ENCODE measurements at places on chromosomes 4 and X.

DNA sequence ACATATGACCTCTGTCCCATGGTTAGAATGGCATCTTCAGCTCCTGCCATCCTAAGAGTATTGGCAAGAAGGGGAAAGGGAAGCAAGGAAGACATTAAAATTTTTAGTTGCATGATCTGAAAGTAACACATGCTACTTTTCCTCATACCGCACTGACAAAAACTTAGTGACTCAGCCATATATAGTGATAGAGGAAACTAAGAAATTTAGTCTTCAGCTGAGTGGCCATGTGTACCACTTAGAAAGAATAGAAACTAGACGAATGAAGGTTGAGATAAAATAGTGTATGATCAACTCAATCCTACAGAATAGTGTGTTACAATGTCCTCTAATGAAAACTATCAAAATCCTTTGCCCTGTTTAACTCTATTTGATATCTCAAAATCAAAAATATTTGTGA, 164.1 kb downstream of the PPP3CA start:
- no peak for DNase-seq

- no peak for DNase-seq
Measured at GRCh38 chr4:147704846-147705245, 20.9 kb upstream of the PRMT9 start.

DNA sequence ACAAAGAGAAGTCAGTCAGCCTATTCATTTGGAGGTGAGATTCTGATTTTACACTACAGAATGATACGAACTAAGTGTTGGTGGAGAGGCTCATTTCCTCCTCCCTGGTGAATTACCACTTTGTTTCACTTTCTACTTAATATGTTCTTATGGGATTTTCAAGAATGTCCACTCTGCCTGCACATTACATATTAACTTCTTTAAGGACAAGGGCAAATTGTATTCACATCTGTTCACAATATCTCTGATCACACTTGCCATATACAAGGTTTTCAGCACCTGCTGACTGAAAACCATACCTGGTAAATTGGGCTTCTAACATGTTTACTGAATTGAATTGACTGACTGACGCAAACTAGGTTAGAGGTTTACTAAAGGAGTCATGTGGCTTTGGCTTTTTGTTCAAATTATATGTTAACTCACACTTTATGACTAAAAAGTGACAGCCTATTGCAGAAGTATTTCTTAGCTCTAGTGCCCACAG, 188.4 kb upstream of the MBNL3 start:
- DNase-seq: peak; percentile 49

- DNase-seq: no peak
Measured at GRCh38 chr4:176874721-176875445, 82.2 kb upstream of the VEGFC start.

GRCh38 chr4:820230-821172, 5.4 kb downstream of the CPLX1 start:
- DNase-seq: no peak

DNA sequence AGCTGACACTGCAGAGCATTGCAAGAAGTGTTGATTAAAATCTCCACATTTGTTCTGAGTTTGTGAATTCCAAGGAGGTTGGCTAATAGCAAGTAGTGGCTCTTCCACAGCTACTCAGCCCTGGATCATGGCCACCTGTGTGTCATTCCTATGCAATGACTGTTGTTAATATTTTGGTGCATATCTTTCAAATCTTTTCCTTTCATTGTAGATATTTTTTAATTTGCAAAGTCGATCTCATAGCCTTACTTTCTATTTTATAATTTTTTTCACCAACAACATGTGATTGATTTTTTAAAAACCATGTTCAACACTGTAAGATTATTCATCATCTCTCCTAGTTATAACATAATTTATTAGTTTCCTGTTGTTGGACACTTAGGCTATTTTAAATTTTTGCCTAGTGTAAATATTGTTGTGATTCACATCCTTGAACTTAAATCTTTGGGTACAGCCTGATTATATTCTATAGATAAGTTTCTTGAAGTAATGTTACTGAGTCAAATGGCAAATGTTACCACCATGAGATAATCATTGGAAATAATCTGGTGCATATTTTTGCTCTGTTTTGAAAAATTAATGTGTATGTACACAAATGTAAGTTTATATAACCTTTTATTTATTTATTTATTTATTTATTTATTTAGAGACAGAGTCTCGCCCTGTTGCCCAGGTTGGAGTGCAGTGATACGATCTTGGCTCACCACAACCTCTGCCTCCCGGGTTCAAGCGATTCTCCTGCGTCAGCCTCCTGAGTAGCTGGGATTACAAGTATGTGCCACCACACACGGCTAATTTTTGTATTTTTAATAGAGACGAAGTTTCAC, 17.1 kb upstream of the ARHGAP10 start:
- no peak for DNase-seq

DNA sequence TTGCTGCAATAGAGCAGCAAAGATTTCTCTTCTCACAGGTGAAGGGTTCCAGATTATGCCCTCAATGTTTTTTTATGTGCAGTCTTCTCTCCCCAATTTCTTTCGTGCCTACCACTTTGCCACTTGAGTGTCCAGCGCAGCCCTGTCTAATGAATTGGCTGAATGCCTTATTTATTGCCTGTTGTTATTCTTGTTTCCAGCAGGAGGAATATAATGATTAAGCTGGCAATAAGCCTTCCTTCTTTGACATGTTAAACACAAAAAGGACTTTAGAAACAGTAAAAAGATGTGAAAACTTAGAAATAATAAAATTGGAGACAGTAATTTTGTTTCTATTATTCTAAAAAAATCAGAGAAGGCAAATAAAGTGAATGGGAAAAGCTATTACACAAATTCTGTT, 34.6 kb upstream of the FRAS1 start:
- no peak for DNase-seq

- no peak for DNase-seq
Measured at GRCh38 chrX:97797076-97797475, 913.4 kb downstream of the RPA4 start.

DNA sequence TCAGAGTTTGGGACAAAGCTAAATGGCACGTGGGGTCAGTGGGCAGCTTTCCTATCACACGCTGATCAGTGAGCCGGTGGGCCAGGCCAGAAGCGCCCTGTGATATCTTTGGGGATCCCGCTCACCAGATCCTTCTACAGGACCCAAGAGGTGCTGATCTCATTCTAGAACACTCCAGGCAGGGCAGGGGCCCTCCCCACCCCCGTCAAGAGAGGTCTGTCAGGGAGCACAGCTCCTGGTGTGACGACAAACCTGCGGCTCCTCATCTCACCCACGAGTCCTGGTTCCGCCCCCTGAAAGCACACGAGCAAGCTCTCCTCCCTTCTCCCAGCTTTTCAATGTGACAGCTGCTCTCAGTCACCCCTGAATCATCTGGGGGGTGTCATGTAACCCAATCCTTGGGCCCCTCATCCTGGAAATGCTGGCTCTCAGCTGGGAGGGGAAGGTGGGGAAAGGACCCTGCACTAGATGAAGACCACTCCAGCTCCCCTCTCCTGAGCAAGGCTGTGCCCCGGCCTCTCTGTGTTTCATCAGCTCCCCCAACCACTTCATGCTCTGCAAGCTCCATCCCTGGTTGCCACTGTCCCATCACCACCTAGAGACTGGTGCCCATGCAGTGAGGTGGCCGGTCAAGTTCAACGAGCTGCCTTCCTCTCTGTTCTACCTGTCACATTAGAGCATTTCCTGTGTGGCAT, 4.6 kb downstream of the HCFC1 start:
- DNase-seq: no peak

- no peak for DNase-seq
Measured at GRCh38 chr4:89398146-89398545, 90.5 kb upstream of the GPRIN3 start.

GRCh38 chr4:15682242-15683142, 865 bp downstream of the FAM200B start:
- DNase-seq: peak; percentile 0

GRCh38 chr4:17773135-17773698, 8.2 kb downstream of the FAM184B start:
- DNase-seq: no peak

DNA sequence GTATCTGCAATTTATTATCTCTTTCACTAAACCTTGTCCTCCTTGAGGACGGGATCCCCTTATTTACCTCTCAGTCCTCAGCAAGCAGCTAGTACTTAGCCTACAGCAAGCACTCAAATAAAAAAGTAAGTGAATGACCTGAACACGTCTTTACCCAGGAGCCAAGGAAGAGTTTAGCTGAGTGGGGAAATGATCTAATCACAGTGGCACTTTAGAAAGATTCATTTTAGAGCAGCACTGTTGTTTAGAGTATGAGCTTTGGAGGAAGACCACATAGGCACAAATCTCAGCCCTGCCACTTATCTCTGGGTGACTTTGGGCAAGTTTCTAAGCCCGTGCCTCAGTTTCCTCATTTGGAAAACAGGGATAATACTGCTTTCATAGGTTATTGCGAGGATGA, 2.7 kb downstream of the FAM120C start:
- DNase-seq: no peak

DNA sequence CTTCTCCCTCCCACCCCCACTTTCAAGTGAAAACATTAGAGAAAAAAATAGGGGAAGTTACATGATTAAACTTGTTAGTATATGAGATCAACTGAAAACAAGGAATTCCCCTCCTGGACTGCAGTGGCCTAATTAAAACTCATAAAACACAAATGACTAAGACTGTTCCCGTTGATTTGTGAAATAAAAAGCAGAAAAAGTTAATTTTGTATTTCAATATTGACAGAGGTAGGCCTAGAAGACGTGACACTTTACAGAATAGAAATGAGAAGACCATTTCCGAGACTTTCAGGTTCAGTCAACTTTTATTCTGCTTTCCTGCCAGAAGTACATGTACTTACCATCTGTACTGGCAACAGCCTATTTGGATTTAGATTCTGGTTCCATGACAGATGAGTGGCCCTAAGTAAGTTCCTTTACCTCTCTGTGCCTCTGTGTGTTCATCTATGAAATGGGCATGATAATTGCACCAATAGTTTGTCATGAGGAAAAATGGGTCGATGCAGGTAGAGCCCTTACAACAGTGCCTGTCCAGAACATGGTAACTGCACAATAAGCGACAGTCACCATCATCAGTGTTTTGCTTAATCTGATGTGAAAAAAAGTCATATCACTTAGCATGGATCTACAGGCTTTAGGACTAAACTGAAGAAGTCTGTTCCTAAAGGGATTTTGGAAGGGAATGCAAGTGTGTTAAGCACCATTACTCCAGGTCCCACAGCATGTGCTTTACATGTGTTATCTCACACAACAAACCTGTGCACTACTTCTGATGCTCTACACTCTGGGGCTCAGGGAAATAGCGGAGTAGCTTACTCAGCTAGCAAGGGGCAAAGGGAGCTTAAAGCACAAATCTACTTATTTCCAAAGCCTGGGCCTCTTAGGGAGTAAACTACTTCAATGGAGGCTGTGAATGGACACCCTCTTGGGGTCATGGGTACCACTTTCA, 562.3 kb upstream of the DIPK2B start:
- DNase-seq: peak; percentile 67

DNA sequence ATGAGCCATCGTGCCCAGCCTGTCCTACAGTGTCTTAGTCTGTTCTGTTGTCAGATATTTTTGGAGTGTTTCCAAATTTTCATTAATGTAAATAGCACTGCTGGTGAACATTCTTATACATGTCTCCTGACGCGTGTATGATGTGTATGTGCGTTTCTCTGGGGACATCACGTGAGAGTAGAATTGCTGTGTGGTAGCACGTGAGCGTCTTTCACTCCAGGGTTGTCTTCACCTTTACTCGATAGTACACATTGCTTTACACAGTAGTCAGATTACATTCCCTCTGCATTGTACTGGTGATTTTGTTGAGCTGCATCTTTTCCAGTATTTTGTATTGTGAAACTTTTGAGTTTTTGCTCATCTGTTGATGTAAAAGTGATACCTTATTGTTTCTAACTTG, 60.0 kb downstream of the ARHGAP10 start:
- DNase-seq: no peak

DNA sequence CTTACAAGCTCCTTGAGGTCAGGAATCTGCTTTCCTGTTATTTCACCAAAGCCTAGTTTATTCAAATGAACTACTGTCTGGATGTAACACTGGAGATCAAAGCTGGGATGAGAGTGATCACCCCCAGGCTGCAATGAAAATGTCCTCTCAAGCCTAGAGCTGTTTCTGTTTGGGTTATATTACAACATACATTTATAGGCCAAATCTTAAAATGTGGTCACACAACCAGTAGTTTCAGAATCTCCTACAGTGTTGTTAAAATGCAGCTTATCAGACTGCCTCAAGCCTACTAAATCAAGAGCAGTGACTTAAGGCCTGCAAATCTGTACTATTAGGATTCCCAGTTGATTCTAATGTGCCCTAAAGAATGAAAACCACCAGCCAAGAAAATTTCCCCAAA, 207.5 kb downstream of the PAPSS1 start:
- DNase-seq: no peak

GRCh38 chrX:56798866-56799758, 70.1 kb downstream of the NBDY start:
- DNase-seq: no peak

DNA sequence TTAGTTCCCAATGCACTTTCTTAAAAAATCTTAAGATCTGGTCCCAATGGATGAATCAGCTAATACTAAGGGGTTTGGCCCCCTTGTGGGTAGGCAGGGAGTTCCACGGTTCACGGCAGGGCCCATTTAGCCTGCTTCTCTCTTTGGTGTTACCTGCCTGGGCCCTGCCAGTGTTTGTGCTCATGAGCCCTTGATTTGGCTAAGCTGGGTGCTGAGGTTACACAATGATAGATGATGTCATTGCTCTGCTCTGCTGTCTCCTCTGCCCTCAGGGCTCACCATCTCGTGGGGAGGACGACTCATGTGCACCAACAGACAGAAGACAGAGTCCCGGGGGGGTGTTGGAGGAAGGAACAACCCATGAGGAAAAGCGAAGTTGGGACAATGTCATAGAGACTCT, 24.4 kb downstream of the RTL5 start:
- no peak for DNase-seq

DNA sequence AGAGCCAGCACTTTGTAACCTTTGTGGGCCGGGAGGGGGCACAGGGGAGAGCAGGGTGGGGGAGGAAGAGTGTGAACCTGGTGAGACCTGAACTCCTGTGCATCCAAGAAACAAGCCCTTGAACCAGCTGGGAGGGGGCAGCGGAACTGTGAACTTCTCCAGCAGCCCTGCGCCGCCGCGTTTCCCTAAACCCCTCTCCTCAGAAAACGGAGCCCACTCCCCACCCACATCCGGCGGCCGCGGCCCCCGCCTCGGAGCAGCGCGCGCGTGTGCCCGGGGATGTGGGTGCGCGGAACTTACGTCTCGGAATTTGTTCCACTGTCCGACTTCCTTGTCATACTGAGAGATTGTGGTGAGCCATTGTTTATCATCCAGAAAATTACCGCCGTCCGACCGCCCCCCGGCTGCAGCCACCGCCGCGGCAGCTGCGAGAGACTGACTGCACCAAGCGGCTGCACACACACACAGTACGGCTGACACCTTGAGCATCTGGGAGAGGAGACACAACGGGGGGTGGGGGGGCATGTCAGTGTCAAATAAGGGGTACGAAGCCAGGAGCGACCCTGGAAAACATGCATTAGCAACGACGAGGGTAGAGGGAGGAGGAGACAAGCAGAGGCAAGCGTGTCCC, 494 bp downstream of the SPOCK3 start:
- DNase-seq: no peak

GRCh38 chr4:56681853-56682525, 893 bp upstream of the HOPX start:
- DNase-seq: no peak

- no peak for DNase-seq
Measured at GRCh38 chrX:29724316-29724715, 491.0 kb upstream of the MAGEB2 start.

GRCh38 chrX:134634691-134635090, 23.6 kb downstream of the PLAC1 start:
- no peak for DNase-seq

All from T-helper 2 cell (primary cell).